CD4-positive, alpha-beta T cell treated with Interleukin-12 subunit alpha and Interleukin-12 subunit beta, for 1 hour (primary cell): ENCODE measurements at places on chromosomes 3 and 15.
A peak's percentile ranks its signal among the peaks of the same experiment; 100 is the strongest.

DNA sequence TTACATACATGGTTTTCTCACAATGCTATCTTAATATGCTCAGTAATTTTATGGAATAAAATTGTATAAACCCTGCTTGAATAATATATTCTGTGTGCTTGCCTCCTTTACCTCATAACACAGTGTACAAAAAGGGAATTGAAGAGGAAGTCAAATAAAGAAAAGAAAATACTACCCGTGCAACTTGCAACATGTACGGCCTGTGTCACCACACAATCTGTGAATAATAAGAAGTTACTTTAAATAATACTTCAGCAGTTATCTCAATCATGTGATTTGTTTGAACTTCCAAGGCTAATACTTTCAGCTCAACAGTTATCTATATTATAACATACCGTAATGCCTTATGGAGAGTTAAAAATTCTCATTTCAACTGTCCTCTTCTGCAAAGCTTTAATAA lies 58.1 kb upstream of the SATB1 start:
- no peak for DNase-seq

DNA sequence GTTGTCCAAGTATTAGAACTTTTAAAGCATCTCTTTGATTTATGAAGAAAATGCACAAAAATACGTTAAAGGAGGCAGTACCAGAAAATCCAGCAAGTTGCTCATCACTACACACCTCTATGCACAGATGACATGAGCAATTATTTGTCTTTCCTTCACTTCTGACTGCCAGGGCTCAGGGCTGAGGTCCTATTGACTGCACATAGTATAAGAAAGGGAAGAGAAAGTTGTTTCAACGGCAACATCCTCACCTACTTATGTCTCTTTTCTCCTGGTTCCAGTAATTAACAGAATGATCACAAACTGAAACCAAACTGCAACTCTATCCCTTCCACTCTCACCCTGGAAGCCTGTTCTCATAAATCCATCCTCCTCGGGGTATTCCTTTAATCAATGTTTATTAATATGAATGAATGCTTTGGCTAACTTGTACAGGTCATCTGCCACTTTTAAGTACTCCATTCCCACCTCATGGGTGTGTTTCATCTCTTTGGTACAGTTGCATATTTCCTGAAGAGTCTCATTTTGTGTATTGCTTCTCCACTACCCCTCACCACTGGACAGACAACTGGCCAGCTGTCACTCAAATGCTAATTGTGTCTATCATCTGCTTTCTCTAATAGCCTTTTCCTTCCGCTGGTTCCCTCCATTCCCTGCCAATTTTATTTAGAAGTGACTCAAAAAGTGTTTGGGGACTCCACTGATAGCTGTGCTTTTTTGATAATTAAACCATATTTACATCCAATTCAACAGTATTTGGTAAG lies 34.5 kb downstream of the RAB27A start:
- DNase-seq, result no peak

DNA sequence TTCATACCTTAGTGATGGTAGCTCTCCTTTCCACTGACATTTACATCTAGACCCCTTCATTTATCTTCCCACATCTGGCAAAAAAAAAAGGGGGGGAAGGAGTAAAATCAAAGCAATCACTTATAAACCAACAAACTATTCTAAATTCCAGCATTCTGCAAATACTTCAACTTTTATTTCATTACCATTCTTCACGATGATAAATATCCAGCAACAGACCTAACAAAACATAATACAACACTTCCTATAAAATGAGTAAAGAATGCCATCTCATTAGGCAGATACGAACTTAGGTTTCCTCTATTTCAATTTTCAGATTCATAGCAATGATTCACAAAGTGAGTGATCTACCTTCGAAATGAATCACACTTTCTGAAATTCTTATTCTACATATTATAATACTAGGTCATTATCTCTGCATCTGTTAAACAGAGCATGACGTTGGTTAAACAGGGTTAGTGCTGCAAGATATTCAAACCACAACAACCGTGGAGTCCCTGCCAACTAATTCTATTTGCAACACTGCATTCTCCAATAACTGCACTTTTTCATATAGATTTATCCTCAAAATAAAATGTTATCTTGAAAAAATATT lies at the start of gene LRRFIP2:
Gene LRRFIP2, minus strand, starts transcription at position 51 of the 595 bp plus-strand sequence. CDS start 25,599 bp downstream, outside the sequence.
- peak; percentile 25 for DNase-seq

GRCh38 chr15:52728899-52729298 lies 49.7 kb upstream of the ATOSA start:
- no peak for DNase-seq

DNA sequence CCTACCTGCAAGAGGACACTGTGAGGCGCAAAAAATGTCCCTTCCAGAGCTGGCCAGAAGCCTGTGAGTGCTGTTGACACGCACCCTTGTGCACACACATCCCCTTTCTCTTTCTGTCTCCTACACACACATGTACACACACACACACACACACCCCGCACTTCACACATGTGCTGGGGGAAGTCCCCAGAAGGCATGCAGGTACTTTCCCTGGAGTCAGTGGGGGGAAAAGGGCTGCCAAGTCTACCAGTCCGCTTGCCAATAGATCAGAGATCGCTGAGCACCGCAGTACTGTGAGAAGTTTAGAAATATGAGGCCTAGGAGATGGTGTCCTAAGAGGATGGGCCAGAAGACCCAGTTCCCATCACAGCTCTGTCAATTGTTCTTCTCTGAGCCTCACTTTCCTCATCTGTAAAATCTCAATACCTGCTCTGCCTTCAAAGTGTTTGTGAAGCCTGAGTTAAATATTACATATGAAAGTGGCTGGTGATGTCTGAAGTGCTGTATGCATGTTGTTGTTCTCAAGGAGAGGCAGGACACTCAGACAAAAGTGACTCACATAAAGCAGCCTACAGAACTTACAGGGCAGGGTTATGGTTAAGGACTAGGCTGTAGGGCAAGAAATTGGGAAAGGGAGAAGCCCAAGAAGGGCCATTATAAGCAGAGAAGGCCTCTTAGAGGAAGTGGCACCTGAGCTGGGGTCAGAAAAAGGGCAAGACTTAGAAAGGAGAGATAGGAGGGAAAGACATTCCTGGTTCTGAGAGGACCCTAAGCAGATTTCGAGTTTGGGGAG lies 6.8 kb downstream of the IL17RE start:
- peak; percentile 20 for DNase-seq

DNA sequence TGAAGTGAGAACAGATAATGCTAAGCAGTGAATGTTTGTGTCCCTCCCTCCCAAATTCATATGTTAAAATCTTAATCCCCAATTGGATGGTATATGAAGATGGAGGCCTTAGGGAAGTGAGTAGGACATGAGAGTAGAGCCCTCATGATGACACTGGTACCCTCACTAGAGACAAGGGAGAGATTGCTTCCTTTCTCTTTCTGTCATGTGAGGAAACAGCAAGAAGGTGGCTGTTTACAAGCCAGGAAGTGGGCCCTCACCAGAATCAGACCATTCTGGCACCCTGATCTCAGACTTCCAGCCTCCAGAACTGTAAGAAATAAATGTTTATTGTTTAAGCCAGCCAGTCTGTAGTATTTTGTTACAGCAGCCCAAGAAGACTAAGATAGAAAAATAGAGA lies 209.5 kb downstream of the SATB1 start:
- DNase-seq, result no peak

DNA sequence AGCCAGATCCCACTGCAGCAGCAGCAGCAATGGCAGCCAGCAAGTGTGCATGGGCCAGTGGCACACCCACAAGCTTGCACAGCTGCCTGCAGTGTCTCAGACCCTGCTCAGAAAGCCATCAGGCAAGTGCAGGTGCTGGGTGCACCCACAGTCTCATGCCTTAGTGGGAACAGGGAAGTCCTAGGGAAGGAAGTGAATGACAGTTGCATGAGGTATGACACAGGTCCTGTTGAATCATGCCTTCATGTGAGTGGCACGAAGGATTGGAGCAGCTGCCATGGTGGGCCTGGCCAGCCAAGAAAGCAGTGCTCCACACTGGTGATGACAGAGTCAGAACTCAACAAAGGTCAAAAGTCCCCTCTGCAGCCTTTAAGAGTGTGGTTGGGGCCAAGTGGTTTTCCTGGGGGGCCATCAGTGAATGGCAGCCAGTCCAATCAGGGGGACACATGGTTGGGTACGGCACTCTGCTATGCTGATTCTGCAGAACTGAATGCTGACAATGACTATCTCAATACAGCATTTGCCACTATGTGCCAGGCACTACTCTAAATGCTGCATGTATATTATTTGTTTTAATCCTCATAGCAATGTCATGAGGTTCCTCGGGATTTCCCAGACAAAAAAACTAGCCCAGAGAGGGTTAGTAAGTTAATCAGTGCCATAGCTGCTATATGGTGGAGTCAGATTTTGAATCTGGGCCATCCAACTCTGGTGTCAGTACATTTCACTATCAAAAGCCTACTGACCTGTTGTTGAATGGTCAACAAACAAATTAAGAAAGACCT lies 94.3 kb downstream of the AQP9 start:
- DNase-seq, result no peak

GRCh38 chr15:29685156-29686078 lies 136.9 kb downstream of the TJP1 start:
- no peak for DNase-seq

- DNase-seq, result no peak
Observed at GRCh38 chr3:14278265-14278798, 99.7 kb downstream of the LSM3 start.

GRCh38 chr3:129425213-129425612 lies 3.2 kb downstream of the EFCAB12 start:
- DNase-seq, result no peak

DNA sequence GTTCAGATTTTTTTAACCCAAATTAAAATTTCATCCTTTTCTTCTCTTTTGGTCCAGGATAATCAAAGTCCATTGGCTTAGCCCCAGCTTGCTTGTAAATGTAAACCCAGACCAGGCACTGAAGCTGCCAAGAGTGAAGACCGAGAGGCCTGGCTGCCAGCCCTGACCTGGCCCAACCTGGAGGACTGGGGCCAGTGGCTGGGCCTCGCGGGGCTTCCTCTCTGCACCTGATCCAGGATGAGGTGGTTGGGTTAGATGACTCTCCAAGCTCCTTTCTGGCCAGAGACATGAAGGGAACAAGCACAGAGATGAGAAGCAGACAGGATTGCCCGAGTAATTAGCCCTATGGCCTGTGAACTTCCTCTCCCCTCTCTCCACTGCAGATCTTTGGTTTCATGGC lies 50.6 kb downstream of the CMTM6 start:
- no peak for DNase-seq

- DNase-seq, result no peak
Observed at GRCh38 chr3:152331998-152332397, 63.3 kb downstream of the MBNL1 start.

DNA sequence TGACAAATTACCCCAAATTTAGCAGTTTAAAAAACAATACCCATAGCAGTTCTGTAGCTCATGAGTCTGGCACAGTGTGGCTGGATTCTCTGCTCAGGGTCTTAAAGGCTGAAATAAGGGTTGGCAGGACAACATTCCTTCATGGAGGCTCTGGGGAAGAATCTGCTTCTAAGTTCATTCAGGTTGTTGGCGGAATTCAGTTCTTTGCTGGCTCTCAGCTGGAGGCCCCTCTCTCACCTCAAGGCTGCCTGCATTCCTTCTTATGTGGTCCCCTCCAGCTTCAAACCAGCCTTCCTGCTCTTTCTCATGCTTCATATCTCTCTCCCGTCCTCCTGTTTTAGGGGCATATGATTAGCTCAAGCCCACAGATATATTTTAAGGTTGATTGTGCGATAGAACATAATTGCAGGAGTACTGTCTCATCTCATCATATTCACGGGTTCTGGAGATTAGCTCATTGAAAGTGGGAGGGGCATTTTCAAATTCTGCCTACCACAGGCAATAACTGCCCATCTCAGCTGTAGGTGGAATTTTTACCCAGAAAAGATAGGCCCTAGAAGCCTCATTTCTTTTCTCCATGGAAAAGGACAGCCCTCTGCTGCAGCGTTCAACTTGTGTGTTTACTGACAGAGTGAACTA lies 5.6 kb upstream of the ZBTB47 start:
- no peak for DNase-seq

DNA sequence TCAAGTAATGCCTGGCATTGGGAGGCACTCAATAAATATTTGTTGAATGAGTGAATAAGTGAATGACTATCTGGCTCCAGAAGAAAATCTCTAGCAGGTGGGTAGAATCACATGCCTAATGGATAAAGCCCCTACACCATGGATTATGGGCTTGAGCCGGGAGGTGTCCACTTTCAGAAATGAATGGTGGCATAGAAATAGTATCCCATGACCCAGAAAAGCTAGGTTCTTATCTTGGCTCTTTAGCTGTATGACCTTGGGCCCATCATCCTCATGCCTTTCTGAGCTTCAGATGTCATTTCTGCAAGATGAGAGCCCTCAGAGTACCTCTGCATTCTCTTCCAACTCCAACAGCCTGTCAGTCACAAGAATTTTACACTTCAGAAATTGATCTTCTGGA lies 37.3 kb upstream of the TNIK start:
- no peak for DNase-seq

DNA sequence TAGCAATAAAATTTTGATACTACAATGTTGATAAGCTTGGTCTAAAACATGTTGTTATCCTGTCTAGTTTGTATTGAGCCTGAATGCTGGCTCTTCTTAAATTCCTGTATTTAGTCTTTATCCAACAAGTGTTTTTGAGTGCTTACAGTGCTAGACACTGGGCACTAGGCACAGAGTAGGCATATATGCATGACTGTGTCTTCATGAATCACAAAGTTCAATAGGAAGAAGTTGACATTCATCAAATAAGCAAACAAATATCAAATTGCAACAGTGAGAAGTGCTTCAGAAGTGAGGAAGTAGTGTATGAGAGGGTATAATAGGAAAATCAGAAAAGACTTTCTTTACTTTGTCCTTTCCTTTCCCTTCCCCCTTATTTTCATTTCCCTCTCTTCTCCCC lies 6.8 kb downstream of the CD96 start:
- no peak for DNase-seq

GRCh38 chr15:40330368-40330836 lies 6.9 kb downstream of the INAFM2 start:
- no peak for DNase-seq

GRCh38 chr3:112043621-112044201 lies 9.2 kb downstream of the TMPRSS7 start:
- peak; percentile 65 for DNase-seq

DNA sequence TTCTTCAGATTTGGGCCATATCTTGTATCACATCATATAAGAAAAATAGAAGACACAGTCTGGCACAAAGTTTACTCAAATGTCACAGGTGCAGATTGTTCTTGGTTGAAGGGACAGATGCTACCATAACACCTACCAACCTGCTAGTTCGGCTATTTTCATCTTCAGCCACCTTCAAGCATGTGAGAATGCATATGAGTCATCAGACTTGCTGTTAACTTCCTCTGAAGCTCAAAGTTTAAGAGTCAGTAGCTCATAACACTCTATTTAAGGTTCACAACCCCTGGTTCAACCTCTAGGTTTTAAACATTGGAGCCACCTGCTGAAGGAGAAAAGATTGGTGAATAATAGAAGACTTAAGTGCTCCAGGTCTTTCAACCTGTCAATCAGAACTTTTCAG lies 522.8 kb downstream of the NLGN1 start:
- no peak for DNase-seq

- no peak for DNase-seq
Observed at GRCh38 chr15:80992006-80992405, 2.4 kb upstream of the MESD start.

DNA sequence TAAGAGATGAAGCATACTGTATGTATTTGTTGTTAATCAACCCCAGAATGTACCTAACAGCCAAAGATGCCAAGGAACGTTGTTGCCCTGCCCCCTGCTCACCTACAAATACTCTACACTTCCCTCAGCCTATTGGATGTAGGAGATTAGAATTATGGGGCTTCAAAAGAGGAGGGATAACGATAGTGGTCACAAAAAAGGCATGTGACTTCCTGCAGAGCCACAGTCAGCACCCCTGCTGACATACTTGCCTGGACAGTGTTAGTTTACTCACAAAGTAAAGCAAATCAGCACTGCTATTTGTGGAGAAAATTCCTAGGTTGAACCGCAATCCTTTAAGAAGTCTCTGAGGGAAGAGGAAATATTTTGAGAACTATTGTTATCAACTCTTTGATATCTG lies 37.9 kb downstream of the PARP15 start:
- no peak for DNase-seq
